ENCODE measurements at places on chromosomes 12 and 14. TPM values are rescaled to one million over a fixed set of nuclear protein-coding genes. Genes with fewer than 3 reads are reported as not detected.

Gene ACOT4
- not detected for total RNA-seq

Gene AQP5
- not detected for total RNA-seq

Gene OR6C4
- total RNA-seq: not detected

Gene GPR84
- total RNA-seq: 0.27 TPM

Gene ZNF891
- 5.0 TPM for total RNA-seq

Gene VRTN
- not detected for total RNA-seq

Gene MEG3
- total RNA-seq: 195 TPM

Gene GTF2A1
- 28.2 TPM for total RNA-seq

Gene ABCC9
- total RNA-seq: 109 TPM

Gene IFNG-AS1
- total RNA-seq: not detected

Gene TAS2R42
- not detected for total RNA-seq

Gene RARG
- total RNA-seq: 6.4 TPM

Gene CD163L1
- total RNA-seq: 3.8 TPM

Gene PPFIA2
- 19.5 TPM for total RNA-seq

Gene GYS2
- total RNA-seq: not detected

Gene ZC2HC1C
- total RNA-seq: not detected

Gene BEGAIN
- total RNA-seq: 16.5 TPM

Gene PIANP
- total RNA-seq: 0.55 TPM

Gene HCAR2
- total RNA-seq: not detected

Gene APOF
- total RNA-seq: not detected

Gene PTPRQ
- 1.0 TPM for total RNA-seq

Gene ZFHX2
- total RNA-seq: 1.7 TPM

Gene TBK1
- 34.9 TPM for total RNA-seq

Gene RD3L
- total RNA-seq: not detected

Gene RERGL
- 33.9 TPM for total RNA-seq

Gene SLC17A8
- total RNA-seq: not detected

Gene CLEC9A
- not detected for total RNA-seq

Gene NKX2-1
- total RNA-seq: not detected

Gene PSMC6
- 93.8 TPM for total RNA-seq

Gene TIMM9
- total RNA-seq: 36.6 TPM

Gene DEGS2
- 0.88 TPM for total RNA-seq

Gene PLEKHG3
- total RNA-seq: 56.5 TPM

Gene CPNE6
- total RNA-seq: not detected

Gene STRN3
- 25.9 TPM for total RNA-seq

Gene COL2A1
- 1.9 TPM for total RNA-seq

Gene RFLNA
- not detected for total RNA-seq

Gene AP5M1
- 18.8 TPM for total RNA-seq

Gene GRIN2B
- total RNA-seq: not detected

Gene CDCA3
- not detected for total RNA-seq

Gene BHLHE41
- 2.1 TPM for total RNA-seq

Gene KRT71
- not detected for total RNA-seq

Gene NUAK1
- 20.0 TPM for total RNA-seq

Gene NTN4
- 16.6 TPM for total RNA-seq

Gene CCDC197
- not detected for total RNA-seq

Gene NPFF
- total RNA-seq: not detected

Gene EXOC3L4
- 0.41 TPM for total RNA-seq

Gene CELA1
- not detected for total RNA-seq

Gene OR6C2
- total RNA-seq: not detected

Gene AKAP6
- total RNA-seq: 4.1 TPM

Gene GRIP1
- 19.2 TPM for total RNA-seq

Gene APOLD1
- 58.7 TPM for total RNA-seq

Gene ABCD2
- total RNA-seq: 0.29 TPM

Gene KCNC2
- total RNA-seq: 3.6 TPM

Gene LTBR
- 116 TPM for total RNA-seq

Gene TAS2R7
- not detected for total RNA-seq

Gene TCTN2
- 25.2 TPM for total RNA-seq

Gene CLEC2D
- total RNA-seq: 22.8 TPM
